ENCODE measurements at places on chromosomes 2 and 18.

- no peak for DNase-seq
Observed at GRCh38 chr2:218642786-218643185, 16.6 kb downstream of the ZNF142 start.

DNA sequence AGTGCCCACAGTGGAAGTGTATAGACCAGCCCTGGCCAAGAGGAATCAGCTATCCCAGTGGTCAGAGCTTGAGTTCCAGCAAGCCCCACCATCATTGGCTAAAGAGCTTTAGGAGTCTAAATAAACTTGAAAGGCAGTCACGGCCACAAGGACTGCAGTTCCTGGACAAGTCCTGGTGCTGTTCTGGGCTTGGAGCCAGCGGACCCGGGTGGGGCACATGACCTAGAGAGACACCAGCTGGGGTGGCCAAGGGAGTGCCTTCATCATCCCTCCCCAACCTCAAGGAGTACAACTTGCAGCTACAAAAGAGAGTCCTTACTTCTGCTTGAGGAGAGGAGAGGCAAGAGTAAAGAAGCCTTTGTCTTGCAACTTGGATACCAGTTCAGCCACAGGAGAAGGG, 439.8 kb upstream of the TMEFF2 start:
- DNase-seq, result no peak

- DNase-seq, result no peak
Observed at GRCh38 chr2:109727929-109728447, 66.1 kb upstream of the RGPD5 start.

- no peak for DNase-seq
Observed at GRCh38 chr2:132662732-132663131, 7.3 kb downstream of the LYPD1 start.

DNA sequence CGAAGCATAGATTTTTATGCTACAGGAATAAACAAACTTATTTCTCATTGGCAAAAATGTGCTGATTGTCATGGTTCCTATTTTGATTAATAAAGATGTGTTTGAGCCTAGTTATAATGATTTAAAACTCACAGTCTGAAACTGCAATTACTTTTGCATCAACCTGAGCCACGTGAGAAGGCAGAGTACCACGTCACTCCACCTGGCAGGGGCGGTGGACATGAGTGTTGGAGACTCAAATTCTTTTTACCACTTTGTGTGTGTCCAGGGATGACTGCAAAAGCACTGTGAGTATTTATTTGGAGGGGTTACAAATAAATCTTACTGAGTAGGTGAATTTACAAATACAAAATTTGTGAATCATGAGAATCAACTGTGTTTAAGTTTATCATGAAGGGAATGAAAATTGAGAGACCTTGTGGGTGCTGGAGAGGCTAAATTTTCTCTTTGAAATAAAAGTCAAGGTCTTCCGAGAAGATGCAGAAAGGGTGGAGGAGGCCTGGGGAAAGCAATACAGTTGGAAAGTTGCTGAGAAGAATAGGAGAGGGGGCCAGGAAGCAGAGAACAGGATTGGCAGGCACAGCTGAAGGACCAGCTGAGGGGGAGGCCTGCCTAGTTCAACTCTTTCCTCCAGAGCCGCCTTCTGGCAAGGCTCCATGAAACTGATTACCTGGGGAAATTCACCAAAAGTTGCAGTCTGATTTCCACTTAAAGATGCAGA, 316.4 kb downstream of the MYCN start:
- no peak for DNase-seq

GRCh38 chr2:219726916-219727315, 99.5 kb downstream of the SLC4A3 start:
- DNase-seq, result no peak

GRCh38 chr2:1718339-1719220, 25.7 kb downstream of the PXDN start:
- DNase-seq, result no peak

DNA sequence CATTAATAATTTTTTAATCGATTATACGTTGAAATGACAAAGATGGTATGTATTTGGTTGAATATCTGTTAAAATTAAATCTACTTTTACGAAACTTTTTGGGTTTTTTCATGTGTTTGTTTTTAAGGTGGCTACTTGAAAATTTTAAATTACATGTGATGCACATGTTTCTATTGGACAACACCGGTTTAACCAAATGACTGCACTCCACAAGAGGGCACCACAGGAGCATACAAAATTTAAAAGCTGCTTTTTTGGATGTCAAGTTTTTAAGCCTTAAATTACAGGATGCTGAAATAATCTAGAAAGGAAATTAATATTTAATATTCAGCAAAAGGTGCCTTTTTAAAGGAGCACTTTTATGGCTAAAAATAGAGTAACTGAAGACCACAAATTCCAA, 98.7 kb downstream of the ACVR1 start:
- DNase-seq, result peak; percentile 5

- no peak for DNase-seq
Observed at GRCh38 chr2:152683400-152683799, 33.9 kb downstream of the PRPF40A start.

- DNase-seq, result no peak
Observed at GRCh38 chr2:138775736-138776135, 4.5 kb downstream of the NXPH2 start.

GRCh38 chr18:33916200-33916599, 308.5 kb downstream of the NOL4 start:
- no peak for DNase-seq

DNA sequence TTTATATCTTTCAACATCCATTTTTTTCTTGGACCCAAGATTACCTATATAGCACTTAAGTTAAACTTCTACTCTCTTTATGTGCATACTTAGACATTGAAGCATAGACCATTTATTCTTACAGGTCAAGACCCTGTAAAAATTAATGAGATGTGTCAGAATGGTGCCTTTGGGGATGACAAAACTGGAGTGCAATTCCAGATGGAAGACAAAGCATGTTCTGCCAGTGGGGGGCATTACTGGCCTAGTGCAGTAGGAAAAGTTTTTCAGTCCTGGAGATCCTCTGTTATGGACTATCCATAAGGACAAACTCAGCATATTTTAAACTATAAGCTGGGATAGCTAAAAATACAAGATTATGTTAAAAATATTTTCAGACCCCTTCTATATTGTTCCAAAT, 57.8 kb upstream of the MMADHC start:
- no peak for DNase-seq

DNA sequence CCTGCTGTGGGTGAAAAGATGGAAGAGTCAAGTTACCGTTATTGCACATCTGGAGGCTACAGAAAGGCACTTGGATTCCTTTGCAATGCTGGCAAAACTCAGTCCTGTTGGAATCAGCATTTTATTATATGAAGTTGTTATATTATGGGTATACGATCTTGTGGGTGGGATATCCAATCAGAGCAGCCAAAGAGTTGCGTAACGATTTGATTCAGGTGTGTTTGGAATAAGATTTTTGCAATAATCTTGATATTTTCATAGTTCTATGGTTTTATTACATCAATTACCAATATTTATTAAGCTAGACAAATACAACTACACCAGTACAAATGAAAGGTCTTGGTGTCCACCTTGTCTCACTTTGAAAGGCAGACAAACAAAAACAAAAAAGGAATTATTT, 57.9 kb upstream of the SOS1 start:
- DNase-seq, result no peak

DNA sequence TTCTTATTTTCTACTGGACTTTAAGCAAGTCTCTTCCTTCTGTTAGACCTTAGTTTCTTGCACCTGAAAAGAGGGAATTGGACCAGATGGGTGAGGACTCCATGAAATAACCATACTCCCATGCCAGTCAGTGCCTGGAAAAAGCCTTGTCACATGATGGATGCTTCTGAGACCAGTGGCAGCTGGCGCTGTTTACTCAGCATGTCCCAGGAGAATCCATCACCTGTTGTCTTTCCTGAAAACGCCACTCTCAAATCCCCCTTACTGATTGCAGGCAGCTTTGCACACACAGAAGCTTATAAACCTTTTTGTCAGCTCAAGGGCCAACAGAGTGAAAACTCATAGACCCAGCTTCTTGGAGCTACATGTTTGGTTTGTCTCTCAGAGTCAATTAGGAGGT, 117.6 kb downstream of the POLE4 start:
- no peak for DNase-seq

GRCh38 chr2:20065885-20066602, 14.6 kb upstream of the LAPTM4A start:
- DNase-seq, result no peak

- no peak for DNase-seq
Observed at GRCh38 chr2:119234021-119235019, 10.7 kb downstream of the STEAP3 start.

GRCh38 chr2:204365811-204366210, 179.5 kb upstream of the PARD3B start:
- DNase-seq, result no peak

- no peak for DNase-seq
Observed at GRCh38 chr18:39751921-39752320, 2186.3 kb upstream of the CELF4 start.

DNA sequence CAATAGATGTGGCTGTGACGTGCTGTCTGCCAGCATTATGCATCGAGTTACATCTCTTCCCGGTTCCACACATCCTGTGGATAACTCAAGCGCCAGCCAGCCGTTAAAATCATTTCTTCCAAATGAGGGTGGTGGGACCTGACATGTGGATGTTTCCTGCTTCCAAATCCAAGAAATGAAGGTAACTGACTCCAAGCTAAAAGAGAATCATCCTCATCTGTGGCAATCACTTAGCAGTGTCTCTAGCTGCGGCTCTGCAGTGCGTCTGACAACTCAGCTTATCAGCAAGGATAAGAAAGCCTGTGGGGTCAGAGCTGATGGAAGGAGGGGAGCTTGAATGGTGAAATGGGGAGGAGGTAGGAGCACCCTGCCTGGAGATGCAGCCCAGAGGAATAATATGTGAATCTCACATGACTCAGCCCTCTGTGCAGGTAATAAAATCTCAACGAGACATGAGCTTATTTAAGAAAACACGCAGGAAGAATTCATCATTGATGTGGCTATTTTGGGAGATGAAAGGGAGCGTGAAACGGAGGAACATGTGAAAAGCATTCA, 382.2 kb upstream of the TRIB2 start:
- no peak for DNase-seq

- DNase-seq, result no peak
Observed at GRCh38 chr2:190123956-190124355, 61.4 kb upstream of the MSTN start.

GRCh38 chr18:55489034-55489986, 98.7 kb downstream of the TCF4 start:
- DNase-seq, result no peak

- DNase-seq, result no peak
Observed at GRCh38 chr2:11573418-11574175, 39.8 kb downstream of the GREB1 start.

- no peak for DNase-seq
Observed at GRCh38 chr2:235382179-235382578, 111.7 kb upstream of the AGAP1 start.

GRCh38 chr2:235229236-235229635, 264.6 kb upstream of the AGAP1 start:
- no peak for DNase-seq

DNA sequence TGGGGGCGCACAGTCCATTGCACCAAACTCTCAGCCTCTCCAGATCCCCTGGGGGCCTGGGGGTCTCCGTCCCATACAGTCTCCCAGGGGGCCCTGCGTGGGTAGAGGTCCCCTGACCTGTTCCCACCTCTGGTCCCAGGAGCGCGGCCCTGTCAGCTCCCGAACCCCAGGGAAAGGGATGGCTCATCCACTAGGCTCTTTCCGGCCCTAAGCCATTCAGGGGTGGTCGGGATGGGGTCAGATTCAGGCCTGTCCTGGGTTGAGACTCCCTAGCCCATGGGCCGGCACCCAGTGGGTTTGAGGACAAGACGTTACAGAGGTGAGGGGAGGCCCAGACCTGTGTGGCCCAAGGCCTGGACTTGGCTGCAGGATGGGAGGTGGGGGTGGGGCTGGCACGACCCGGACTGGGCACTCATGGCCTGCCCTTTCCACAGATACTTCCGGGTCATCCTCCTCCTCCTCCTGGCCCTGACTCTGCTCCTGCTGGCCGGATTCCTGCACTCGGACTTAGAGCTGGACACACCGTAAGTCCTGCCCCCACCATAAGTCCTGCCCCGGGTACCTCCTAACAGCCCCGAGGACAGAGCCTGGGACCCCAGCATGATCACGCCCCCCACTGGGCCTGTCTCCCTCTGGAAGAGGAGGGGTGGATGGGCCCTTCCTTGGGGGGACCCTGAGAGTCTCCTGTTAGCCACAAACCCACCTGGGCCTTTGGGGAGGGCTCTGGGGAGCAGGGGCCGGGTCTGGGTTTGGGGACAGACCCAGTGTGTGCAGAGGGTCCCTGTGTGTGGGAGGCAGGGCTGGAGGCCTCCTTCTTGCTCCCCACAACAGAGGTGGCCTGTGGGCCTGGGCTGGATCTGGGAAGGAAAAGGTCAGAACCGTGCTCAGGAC, 10.1 kb upstream of the NEU4 start:
- DNase-seq, result no peak

DNA sequence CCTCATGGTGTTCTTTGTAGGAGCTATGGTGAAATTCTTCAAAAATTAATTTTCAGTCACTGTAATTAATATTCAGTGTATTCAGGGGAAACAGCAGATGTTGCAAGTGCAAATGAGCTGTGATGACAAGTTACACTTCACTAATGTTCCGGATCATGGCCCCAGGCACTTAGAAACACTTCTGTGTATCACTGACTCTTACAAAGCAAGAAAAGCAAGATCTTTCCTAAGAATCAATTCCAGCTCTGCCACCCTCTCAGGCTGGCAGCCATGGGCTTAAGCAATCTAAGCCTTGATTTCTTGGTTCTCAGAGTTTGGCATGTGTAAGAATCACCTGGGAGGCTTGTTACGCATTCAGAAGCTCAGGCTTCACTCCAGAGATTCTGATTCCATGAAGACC, 78.0 kb downstream of the MARCHF4 start:
- no peak for DNase-seq

DNA sequence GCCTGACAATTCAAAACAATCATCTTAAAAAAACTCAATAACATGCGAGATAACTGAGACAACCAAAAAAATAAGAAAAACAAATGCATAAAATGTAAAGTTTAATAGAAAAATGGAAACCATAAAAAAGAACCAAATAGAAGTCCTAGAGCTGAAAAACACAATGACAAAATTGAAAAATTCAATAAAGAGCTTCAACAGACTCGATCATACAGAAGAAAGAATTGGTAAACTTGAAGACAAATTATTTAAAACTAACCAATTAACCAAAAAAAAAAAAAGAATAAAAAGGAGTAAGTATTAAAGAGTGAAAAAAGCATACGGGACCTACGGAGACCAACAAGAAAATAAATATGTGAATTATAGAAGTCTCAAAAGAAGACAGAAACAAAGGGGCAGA, 37.7 kb downstream of the GPC1 start:
- no peak for DNase-seq

DNA sequence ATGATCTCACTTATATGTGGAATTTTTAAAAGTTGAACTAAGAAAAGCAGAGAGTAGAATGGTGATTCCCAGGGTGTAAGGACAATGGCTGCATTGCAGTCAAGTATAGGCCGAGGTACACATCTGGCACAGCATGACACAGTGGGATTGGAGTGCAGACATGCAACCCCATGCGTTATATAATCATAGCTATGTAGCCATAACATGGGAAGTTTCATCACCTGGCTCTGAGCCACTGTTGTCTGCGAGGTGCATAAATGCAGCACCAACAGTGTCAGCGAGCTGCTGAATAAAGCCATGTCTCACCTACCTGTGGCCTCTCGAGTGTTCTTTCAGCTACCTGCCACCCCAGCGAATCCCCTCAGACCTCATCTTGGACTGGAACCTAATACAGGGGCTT, 61.7 kb downstream of the CDC42EP3 start:
- DNase-seq, result no peak

- no peak for DNase-seq
Observed at GRCh38 chr2:54471221-54471711, 15.1 kb downstream of the SPTBN1 start.

- no peak for DNase-seq
Observed at GRCh38 chr18:54327818-54328217, 29.8 kb downstream of the STARD6 start.

GRCh38 chr2:18671363-18671762, 82.0 kb upstream of the NT5C1B start:
- DNase-seq, result no peak
